Breast epithelium (tissue), 4 donors: ENCODE measurements at places on chromosomes 2 and 18. TPM values are rescaled to one million over a fixed set of nuclear protein-coding genes. Genes with fewer than 3 reads are reported as not detected.

ATP6V1B1 gene
- total RNA-seq: 4.6 TPM

ST6GAL2 gene
- 2.8 TPM for total RNA-seq

SNORC gene
- 23.1 TPM for total RNA-seq

INPP5D gene
- total RNA-seq: 20.0 TPM

DNA sequence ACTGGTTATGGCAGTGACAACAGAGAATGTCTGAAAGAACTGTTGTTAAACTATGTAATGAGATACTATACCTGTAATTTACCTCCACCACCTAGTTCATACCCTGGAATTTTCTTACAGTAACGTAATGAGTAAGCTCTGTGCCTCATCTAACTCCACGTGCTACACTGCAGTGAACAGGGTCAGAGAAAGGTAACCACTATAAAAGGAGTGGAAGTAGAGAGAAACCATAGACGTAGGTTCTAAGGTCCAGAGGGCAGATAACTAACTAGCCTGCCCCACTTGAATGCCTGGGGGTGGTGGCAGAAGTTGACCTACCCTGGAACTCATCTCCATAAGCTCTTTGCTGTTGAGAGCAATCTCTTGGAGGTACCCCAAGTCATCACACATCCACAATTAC, 32.0 kb upstream of the B4GALT6 start:
- H3K4me3 ChIP-seq: no peak overlapping the region
- no peaks in the 10 kb centered on the region for H3K27me3 ChIP-seq
- H3K4me1 ChIP-seq: no peaks in the 10 kb centered on the region
- DNase-seq: no peak

GRCh38 chr18:3062798-3063680, 50.1 kb upstream of the LPIN2 start:
- H3K27me3 ChIP-seq: no peaks in the 10 kb centered on the region
- H3K4me1 ChIP-seq: no peaks in the 10 kb centered on the region
- no peak for DNase-seq
- H3K4me3 ChIP-seq: no peak overlapping the region
- no peak overlapping the region for H3K27ac ChIP-seq

- DNase-seq: no peak
- no peak overlapping the region for H3K4me3 ChIP-seq
- H3K36me3 ChIP-seq: no peaks in the 10 kb centered on the region
- no peak overlapping the region for H3K27ac ChIP-seq
- no peaks in the 10 kb centered on the region for H3K27me3 ChIP-seq
Observed at GRCh38 chr2:122988395-122989221, 1036.5 kb upstream of the CNTNAP5 start.

DNA sequence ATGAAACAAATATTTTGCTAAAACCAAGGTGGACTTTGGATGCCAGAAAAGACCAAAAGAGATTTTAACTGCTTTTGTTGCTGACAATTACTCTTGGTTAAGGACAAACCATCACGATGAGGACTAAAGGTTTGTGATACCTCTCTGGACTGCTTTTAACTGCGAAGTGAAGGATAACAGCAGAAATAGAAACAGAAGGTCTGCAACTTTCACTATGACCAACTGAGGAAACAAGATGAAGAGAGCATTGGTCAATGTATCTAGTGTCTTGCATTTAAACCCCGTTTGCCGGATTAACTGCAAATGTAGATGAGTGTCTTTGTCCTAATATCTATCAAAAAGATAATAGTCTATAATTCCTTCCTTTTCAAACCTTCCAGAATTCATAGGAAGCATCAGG, 541.7 kb downstream of the ERBB4 start:
- H3K4me3 ChIP-seq: no peak overlapping the region
- H3K27me3 ChIP-seq: no peaks in the 10 kb centered on the region
- H3K27ac ChIP-seq: no peak overlapping the region
- no peak for DNase-seq
